ENCODE measurements at places on chromosomes 7 and 10.

DNA sequence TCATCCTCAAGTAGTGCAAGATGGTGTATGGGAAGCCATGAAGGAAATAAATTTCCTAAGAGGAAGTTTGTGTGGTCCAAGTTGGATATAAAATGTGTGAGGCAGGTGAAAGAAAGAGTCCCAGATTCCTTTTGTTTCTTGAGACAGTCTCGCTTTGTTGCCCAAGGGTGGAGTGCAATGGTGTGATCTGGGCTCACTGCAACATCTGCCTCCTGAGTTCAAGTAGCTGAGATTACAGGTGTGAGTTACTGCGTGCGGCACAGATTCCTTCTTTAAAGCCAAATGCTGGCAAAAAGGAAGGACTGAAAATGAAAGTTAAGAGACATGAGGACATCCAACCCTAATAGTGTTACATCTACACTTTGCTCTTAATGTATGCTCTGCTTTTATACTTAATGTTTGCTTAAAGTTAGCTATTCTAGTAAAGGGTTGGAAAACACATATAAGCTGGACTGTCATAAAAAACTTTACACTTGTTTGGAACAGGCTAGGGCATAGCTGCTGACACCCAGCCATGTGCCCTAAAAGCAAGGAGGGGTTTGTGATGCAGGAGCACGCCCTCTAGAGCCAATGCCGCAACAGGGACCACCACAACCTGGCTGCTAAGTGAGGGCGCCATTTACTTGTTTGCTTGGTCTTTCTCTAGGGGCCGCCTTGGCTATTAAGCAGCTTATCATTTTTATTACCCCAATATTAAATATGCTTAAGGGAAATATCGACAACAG, 34.5 kb downstream of the CLEC2L start:
- no peak for DNase-seq

GRCh38 chr10:49499305-49499851, 39.5 kb downstream of the ERCC6 start:
- DNase-seq: no peak

DNA sequence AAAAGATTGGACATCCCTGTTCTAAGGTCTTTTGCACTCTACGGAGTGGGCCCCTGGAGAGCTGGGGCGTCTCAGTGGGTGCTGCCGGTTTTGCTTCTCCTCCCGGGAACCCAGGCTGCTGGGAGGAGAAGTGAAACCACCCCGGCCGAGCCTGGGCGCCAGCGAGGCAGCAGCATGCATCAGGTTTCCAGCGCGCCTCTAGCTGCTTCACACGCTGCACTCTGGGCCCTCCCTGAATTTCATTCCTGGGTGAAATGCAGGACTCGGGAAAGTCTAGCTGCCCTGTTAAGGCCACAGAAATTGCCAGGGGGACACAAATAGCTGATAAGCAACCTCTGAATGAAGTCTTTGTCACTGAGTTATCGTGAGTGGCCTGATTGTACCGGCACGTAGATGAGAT, 127.4 kb downstream of the TRRAP start:
- DNase-seq: no peak

GRCh38 chr10:34786464-34786863, 28.6 kb downstream of the PARD3 start:
- DNase-seq: no peak

DNA sequence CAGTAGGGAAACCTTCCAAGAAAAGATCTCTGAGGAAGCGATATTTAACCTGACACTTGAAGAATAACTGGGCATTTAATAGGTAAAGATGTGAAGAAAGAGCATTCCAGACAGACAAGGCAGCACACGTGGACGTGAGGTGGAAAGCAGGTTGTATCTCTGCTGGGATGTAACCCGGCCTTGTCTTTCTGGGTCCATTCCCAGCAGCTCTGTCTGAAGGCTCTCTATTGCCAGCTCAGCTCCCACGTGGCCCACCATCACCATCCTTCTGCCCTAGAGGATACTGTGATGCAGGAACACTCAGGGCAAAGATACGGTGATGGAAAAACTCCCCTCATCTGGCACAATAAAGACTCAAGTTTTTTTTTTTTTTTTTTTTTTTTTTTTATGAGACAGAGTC, 137.7 kb downstream of the RSU1 start:
- no peak for DNase-seq

DNA sequence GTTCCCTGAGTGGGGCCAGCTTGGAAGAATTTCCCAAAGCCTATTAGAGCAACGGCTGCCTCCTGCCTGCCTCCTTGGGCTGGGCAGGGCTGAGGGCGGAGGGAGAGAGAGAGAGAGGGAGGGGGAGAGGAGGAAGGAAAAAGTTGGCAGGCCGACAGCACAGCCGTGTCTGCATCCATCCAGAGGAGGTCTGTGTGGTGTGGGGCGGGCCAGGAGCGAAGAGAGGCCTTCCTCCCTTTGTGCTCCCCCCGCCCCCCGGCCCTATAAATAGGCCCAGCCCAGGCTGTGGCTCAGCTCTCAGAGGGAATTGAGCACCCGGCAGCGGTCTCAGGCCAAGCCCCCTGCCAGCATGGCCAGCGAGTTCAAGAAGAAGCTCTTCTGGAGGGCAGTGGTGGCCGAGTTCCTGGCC, at the start of gene AQP1:
TSS of gene AQP1 (plus strand) at position 293 of the 409 bp plus-strand sequence. CDS start at position 350, 57 bp downstream.
- no peak for DNase-seq

GRCh38 chr10:62050346-62050892, 148.9 kb downstream of the ARID5B start:
- DNase-seq: peak; percentile 41

DNA sequence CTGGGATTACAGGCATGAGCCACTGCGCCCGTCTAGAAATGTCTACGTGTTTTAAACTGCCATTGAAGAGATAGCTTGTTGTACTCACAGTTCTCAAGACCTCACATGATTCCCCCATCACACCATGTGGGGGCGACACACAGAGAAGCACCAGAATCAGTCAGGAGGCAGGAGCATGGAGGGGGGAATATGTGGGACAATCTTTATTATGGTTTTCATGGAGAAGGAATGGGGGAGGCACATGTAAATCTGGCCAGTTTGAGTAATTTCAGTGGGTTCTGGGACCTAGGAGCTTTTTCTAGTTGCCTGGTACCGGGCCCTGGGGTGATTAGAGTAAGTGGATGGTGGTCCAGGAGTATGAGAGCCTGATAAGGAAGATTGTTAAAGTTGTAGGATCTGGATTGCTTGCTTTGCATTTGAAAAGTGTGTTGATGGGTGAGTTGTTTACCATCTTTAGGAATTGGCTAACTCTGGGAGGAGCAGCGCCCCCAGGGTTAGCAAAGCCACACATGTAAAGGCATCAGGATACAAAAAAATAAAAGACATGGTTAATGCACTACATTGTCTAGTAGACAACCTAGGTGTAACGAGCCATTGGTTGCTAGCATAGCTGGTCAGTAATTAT, 85.4 kb upstream of the SLC13A1 start:
- DNase-seq: no peak

DNA sequence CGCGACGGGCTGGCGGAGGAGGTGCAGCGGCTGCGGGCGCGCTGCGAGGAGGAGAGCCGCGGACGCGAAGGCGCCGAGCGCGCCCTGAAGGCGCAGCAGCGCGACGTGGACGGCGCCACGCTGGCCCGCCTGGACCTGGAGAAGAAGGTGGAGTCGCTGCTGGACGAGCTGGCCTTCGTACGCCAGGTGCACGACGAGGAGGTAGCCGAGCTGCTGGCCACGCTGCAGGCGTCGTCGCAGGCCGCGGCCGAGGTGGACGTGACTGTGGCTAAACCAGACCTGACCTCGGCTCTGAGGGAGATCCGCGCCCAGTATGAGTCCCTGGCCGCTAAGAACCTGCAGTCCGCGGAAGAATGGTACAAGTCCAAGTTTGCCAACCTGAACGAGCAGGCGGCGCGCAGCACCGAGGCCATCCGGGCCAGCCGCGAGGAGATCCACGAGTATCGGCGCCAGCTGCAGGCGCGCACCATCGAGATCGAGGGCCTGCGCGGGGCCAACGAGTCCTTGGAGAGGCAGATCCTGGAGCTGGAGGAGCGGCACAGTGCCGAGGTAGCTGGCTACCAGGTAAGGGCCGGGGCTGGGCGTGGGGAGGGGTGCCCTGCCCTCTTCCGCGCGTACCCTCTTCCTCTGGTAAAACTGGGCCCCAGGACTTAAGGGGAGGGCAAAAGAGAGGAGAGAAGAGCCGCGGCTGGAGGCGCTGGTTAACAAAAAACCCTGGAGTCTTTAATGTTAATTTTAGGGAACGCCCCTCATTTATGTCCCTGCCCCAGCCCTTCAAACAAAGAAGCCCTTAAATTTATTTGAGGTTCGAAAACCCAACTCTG, 987 bp downstream of the INA start:
- no peak for DNase-seq

GRCh38 chr7:141534757-141535737, 16.2 kb upstream of the AGK start:
- DNase-seq: no peak

GRCh38 chr10:50563906-50564305, 59.9 kb downstream of the SGMS1 start:
- no peak for DNase-seq

- DNase-seq: no peak
These were observed 1250.9 kb upstream of the CELF2 start for GRCh38 chr10:9766762-9767161.

DNA sequence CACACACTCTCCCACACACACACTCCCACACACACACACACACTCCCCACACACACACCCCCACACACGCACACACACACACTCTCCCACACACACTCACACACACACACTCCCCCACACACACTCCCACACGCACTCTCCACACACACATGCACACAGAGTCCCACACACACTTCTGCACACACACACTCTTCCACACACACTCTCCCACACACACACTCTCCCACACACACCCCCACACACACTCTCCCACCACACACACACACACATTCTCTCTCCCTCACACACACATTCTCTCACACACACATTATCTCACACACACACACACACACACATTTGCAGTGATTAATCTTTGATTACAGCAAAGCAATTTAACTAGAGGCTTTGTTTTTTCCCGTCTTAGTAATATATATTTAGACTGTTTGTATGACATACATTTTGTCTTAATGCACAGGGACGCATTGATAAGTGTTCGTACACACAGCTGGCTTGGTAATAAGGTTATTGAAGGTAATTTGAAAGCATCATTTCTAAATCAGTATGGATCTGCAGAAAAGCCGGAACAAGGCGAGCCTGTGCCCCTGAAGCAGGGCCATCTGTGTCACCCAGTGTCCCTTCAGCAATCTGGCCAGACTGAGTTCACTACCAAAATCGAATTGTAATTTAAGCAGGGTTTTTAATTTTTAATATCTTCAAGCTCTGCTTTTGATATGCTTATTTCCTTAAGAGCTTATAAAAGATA, 69.9 kb upstream of the SH2B2 start:
- DNase-seq: no peak

DNA sequence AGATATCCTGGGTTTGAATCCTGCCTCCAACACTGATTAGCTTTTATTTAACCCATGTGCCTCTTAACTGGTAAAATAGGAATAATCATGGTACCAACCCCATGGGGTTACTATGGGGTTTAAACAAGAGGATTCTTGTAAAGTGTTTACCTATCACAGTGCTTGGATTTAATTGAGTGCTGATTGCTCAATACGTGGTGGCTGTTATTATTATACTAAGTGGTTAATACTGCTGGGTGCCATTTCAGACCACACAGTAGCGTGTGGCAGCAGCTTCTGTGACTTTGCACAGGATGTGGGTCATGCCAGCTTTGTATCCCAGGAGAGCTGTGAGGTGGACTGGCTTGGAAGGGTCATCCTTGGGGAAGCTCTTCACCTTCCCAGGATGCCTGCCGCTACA, 177.2 kb downstream of the SEC23IP start:
- DNase-seq: no peak

DNA sequence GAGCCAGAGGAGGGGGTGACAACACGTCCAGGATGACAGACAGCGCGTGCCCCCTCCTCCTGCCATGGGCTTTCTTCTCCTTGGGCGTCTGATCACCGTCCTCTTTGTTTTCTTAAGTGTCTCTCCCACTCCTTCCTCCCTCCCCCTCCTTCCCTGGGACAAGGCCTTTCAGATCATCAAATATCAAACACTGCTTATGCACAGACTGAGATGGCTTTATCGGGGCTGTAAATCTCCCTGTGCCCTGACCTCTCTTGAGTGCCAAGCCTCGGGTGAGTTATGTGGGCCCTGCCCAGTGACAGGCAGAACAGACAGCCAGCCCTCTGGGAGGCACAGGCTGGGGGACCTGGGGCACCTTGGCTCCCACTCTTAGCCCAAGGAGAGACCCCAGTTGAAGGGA, 116.4 kb downstream of the C10orf105 start:
- DNase-seq: no peak

DNA sequence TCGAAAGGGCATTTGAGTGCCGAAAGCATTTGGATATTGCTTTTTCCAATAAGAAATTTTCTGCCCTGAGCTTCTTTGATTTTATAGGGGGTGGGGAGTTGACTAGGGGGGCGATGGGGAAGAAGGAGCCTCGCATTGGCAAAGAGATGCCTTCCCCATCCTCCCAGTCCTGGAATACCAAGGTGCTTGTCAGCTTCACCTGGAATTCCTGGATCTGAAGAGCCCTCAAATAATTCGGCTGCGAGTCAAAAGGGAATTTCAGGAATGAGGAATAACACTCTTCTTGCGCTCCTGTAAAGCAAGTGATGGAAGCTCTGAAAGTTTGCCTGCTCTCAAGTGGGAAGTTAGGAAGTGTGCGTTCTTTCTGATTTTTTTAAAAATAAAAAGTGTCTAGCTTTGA, 7.3 kb downstream of the NXPH1 start:
- no peak for DNase-seq

DNA sequence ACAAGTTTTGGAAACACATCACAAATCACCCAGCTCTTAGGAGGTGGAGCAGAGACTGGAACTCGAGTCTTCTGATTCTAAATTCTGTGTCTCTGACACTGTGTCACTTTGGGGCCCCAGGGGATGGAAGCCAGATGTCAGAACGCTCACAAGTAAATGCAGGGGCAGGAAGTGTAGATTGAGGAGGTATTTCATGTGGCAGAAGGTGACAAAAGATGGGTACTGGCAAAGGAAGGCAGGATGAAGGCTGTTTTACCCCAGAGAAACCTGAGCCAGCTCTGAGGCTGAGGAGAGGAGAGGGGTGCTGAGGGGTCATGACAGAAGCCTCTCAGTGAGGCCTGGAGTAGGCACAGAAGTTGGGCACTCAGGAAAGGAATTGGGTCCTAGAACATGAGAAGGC, 6.0 kb upstream of the PURB start:
- DNase-seq: peak; percentile 55

DNA sequence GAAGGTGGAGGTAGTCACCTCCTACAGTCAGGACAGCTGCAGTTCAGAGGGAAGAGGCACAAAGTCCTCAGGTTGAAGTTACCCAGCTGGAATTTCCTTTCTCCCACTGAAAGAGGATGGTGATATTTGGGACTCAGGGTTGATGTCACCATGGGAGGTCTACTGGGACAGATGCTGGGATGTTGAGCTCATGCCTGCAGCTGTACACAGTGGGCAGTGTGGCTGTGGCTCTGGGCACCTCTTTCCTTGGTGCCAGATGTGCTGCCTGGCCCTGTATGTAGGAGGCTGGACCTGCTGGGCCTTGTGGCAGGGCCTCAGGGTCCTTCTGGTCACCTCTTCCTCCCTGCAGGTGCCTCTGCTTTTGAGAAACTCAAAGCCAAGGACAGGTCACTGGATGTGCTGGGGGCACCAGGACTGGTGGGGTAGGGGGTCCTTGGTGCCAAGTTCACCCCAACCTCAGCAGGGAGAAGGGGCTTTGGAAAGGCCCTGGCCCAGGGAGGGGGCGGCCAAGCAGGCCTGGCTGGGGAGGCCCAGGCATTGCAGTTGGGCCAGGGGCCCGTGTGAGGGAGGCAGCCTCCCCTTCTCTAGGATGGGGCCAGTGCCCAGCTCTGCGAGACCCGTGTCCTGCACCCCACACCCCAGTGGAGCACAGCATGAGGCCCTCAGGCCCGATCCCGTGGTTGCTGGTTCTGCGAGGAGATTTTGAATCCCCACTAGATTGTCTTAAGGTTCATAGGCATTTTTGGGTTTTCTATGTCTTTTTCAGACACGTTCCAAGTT, 103.1 kb downstream of the BMS1 start:
- DNase-seq: no peak

Data from CD4-positive, alpha-beta T cell treated with Interleukin-4 for 4 hours (primary cell).